ENCODE measurements at places on chromosomes 2 and 18.

- DNase-seq, result no peak
These were observed 30.7 kb upstream of the IL1R1 start for GRCh38 chr2:102111823-102112222.

- DNase-seq, result no peak
These were observed 40.0 kb upstream of the GLS start for GRCh38 chr2:190840569-190841172.

GRCh38 chr2:152344579-152345195, 9.7 kb downstream of the FMNL2 start:
- no peak for DNase-seq

DNA sequence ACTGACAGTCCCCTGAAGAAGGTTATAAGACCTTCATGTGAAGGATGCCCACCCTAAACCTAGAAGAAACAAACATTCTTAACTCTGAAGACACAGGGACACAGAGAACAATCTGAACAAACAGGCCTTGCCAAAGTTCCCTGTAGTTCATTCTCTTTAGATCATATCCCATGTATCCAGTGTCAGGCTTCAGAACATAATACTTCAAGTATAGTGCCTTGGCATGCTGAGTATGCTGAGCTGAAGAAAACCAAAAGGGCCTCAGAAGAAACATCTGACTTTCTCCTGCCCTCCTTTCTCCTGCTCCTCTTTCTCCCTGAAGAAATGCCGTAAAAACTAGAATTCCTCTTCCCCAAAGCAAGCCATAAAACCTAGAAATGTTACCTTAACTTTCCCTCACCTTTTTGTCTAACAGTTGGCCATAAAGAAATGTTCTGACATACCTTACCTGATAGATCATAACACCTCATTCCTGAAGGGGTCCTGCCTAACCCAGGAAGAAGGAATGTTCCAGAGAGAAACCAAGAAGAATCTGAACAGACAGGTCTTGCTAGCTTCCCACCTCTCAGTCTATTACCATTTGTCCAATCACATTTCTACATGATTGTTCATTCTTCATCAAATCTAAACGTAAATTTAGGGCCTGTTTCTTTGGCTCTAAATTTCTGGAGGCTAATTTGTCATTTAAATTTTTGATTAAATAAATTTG, 160.1 kb upstream of the ZC3H15 start:
- DNase-seq, result no peak

DNA sequence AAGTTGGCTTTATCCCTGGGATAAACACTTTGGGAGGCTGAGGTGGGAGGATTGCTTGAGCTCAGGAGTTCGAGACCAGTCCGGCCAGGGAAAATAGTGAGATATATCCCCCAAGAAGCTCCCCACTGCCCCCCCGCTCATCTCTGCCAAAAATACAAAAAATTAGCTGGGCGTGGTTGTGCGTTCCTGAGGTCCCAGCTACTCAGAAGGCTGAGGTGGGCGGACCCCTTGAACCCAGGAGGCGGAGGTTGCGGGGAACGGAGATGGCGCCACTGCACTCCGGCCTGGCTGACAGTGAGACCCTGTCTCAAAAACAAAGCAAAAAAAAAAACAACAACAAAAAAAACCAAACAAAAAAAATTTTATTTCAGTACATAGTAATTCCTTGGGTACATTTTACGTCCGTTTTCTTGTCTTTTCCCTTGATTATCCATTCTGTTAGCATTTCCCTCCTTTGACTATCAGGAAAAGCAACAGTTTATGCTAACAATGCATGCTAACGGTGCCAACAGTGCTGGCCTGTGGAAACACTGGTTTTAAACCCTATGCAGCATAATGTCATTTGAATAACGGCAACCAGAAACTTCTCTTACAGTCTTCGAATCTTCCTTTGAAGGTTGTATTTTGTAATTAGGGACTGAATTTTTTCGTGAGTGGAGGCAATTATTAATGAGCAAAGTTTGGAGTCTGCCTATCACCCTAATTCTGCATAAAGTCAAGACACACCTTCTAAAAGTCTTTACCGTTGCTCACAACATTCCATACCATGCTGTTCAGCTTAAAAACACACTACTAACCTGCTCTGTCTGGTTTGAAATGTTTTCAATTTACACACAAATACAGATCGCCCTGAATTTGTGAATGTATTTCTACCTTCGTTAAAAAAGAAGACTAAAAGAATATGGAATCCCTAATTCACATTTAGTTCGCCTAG, 721 bp upstream of the MIB1 start:
- DNase-seq, result no peak

DNA sequence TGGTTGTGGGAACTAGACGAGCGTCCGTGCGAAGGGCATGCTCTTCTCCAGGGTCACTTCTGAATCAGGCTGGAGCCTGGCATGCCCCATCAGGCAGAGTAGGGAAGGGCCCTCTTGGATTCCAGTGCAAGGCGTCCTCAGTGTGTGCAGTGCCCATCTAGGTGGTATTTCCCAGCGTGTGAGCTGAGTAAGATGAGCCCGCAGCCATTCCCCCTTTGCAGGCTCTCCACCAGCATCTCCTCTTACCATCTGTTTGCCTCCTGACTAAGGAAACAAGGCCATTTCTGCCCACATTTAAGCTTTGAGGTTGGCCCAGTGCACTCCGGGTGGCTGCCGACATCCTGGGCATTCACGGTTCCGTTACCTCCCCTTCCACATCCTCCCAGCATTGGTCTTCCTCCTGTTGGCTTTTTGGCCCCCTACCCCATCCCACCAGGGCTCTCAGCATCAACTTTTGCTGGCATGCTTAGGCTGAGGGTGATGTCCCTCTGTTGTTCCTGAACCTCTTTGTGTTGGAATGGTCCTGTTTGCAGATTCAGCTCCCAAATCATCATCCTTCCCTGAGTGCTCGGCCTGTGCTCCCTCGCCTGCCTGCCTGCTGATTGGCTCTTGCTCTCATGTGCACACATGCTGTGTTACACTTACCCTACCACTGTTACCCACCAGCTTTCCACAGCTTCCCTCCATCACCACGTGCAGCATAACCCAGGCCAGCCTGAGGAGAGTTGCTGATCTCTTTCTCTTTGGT, 11.8 kb downstream of the CEP68 start:
- DNase-seq, result no peak

DNA sequence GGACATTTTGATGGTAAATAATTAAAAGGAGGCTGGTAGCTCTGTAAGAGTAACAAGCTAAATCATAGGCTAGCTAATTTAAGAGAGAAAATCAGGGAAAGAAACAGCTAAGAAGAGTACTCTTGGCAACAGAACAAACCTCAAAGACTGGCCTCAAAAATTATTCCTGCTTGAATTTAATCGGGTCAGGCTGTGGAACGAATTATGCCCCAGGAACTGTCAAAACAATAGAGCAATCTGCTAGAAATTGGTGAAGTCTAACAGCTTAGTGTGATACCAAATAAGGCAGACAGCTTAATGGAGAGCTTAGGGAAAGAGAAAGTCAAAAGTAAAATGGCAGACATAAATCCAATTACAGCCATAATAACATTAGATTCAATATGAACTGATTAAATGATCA, 215.7 kb downstream of the MREG start:
- no peak for DNase-seq

GRCh38 chr2:127619203-127619590, 26.8 kb upstream of the GPR17 start:
- DNase-seq, result no peak

DNA sequence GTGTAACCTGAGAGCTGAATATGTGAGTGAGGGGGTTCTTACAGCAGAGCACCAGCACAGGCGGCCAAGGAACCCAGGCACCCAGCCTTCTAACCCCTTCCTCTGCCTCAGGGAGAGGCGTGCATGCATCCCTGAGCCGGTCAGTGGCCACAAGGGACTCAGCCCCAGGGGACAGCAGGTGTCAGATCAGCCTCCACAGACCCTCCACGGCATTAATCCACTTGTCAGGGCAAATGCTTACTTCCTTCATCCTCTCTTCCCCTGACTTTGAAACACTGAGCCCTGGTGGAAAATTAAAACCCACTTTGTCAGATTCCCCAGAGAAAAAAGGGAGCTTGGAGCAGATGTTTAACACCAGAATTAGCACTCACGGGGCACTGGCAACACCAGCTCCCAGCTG, 60.5 kb upstream of the SMAD2 start:
- no peak for DNase-seq

- no peak for DNase-seq
These were observed 233.5 kb downstream of the MYT1L start for GRCh38 chr2:2097549-2097948.

DNA sequence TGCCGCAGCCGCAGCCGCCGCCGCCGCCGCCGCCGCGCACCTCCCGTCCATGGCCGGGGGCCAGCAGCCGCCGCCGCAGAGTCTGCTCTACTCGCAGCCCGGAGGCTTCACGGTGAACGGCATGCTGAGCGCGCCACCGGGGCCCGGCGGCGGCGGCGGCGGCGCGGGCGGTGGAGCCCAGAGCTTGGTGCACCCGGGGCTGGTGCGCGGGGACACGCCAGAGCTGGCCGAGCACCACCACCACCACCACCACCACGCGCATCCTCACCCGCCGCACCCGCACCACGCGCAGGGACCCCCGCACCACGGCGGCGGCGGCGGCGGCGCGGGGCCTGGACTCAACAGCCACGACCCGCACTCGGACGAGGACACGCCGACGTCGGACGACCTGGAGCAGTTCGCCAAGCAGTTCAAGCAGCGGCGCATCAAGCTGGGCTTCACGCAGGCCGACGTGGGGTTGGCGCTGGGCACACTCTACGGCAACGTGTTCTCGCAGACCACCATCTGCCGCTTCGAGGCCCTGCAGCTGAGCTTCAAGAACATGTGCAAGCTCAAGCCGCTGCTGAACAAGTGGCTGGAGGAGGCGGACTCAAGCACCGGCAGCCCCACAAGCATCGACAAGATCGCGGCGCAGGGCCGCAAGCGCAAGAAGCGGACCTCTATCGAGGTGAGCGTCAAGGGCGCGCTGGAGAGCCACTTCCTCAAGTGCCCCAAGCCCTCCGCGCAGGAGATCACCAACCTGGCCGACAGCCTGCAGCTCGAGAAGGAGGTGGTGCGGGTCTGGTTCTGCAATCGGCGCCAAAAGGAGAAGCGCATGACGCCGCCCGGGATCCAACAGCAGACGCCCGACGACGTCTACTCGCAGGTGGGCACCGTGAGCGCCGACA, 2.4 kb downstream of the POU3F3 start:
- no peak for DNase-seq

- no peak for DNase-seq
These were observed 147.5 kb downstream of the RND3 start for GRCh38 chr2:150339951-150340350.
